ENCODE measurements at places on chromosomes 6 and 20.

GRCh38 chr6:131356161-131356560 lies 216.9 kb upstream of the ARG1 start:
- H3K27ac ChIP-seq = no peak overlapping the region
- no peaks in the 10 kb centered on the region for H3K4me1 ChIP-seq
- no peak overlapping the region for H3K4me3 ChIP-seq
- H3K36me3 ChIP-seq = no peaks in the 10 kb centered on the region

DNA sequence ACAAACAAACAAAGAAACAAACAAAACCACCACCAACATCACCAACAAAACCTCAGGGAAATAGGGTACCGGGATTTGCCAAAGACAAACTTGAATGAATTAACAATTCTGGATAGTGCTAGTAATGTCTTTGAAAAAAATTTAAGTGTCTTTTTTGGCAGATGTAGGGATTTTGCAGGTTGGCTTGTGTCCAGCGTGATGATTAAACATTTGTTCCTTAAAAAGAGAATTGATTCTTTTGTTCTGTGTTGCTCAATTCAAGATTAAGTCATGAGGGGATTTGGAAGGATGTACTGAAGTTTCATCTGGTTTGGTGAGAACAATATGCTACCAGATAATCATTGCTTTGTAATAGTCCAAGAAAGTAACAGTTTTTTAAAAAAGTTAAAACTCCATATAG lies 125.1 kb upstream of the HS3ST5 start:
- DNase-seq = no peak
- H3K27ac ChIP-seq = no peak overlapping the region
- H3K36me3 ChIP-seq = no peaks in the 10 kb centered on the region

- H3K4me3 ChIP-seq = no peak overlapping the region
- no peaks in the 10 kb centered on the region for H3K27me3 ChIP-seq
- no peak for DNase-seq
Measured at GRCh38 chr6:56682635-56683034, 39.9 kb upstream of the DST start.

GRCh38 chr20:41717483-41717882 lies 99.3 kb upstream of the CHD6 start:
- no peaks in the 10 kb centered on the region for H3K36me3 ChIP-seq
- H3K4me1 ChIP-seq = no peaks in the 10 kb centered on the region
- H3K27ac ChIP-seq = no peak overlapping the region
- H3K4me3 ChIP-seq = no peak overlapping the region
- peaks cover 4% of the 10 kb centered on the region for H3K27me3 ChIP-seq
- no peak for DNase-seq

GRCh38 chr6:34172961-34173775 lies 27.3 kb upstream of the GRM4 start:
- H3K27me3 ChIP-seq = no peaks in the 10 kb centered on the region
- H3K4me3 ChIP-seq = no peak overlapping the region
- no peak for DNase-seq

GRCh38 chr6:10237298-10238038 lies 177.4 kb downstream of the TFAP2A start:
- no peaks in the 10 kb centered on the region for H3K4me1 ChIP-seq
- no peak overlapping the region for H3K27ac ChIP-seq
- H3K36me3 ChIP-seq = no peaks in the 10 kb centered on the region
- no peak overlapping the region for H3K4me3 ChIP-seq

DNA sequence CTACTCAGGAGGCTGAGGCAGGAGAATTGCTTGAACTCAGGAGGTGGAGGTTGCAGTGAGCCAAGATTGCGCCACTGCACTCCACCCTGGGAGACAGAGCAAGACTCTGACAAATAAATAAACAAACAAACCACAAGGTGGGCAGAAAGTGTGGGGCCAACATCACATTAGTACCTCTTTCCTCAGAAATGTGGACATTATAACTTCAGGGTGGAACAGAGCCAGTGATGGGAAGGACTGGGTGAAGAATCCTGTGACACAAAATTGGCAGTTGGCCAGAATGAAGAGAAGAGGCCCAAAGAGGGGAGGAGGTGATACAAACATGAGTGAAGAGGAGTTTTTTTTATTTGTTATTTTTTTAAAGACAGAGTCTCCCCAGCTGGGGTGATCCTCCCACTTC lies 50.6 kb downstream of the NUP153 start:
- H3K27me3 ChIP-seq = no peaks in the 10 kb centered on the region
- H3K4me3 ChIP-seq = no peak overlapping the region
- DNase-seq = no peak
